ENCODE measurements at places on chromosomes 12 and 14.

DNA sequence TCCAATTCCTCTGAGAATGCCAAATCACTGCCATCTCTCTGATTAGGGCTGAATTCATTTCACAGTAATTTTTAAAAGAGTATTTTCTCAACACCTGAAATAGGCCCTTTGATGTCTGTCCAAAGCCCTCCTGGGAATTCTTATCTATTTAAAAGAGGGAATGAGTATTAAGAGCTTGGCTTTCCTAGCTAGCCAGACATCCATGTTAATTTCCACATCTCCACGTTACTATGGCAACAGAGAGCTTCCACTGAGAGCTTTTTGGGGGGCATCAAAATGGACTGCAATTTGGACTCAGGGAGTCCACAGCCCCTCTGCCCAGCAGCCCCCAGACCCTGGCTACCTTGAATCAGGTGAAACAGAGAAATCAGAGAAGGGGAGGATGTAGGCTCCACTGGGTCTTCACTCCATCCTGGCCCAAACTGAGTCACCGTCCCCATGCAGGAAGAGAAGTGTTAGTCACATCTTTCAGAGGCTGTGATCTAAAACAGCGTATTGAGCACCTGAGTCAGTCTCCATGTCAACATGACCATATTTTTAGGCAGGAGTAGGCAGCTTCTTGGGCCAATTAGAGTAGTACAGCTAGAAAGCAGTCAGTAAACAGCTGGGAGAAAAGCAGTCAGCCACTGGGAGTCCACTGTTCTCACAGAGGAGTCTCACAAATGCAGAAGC lies 7.0 kb upstream of the FICD start:
- no peak for DNase-seq

DNA sequence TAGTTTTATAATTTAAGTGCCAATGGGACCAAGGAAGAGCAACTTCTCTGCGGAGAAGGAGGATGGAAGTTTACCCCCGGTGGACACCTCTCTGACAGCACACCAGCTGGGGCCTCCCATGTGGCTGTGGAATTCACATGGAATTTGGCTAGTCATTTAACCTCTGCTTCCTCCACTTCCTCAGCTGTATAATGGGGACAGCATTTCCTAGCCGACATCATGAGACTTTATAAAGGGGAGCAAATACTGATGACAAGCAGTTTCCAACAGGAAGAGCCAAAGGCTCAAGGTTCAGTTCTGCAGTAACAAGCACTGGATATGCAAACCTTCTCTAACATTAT lies 7.5 kb downstream of the DUSP6 start:
- DNase-seq = no peak

GRCh38 chr14:71238835-71239234 lies 331.6 kb downstream of the PCNX1 start:
- DNase-seq = no peak

DNA sequence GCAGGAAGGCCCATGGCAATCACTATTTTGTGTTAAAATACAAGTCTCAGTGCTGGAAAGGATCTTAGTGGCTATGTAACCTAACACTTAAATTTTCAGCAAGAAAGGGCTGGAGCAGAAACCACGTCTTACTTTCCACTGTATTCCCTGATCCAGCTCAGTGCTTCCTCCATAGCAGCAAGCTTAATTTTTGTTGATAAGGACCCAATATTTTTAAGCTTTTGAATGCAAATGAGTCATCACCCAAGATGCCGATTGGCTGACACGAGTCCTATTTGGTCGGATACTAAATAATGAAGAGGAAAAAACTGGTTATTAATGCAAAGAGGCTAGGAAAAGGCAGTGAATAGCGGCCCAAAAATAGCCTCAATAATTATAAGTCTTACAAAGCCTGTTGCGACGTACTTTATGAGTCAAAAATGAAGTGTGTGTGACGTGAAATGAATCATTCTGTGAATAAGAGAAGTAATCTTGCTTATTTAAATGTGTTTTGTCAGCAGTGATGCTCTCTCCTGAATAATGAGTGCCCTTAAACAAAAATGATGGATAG lies 46.9 kb upstream of the IGF1 start:
- peak; percentile 57 for DNase-seq

DNA sequence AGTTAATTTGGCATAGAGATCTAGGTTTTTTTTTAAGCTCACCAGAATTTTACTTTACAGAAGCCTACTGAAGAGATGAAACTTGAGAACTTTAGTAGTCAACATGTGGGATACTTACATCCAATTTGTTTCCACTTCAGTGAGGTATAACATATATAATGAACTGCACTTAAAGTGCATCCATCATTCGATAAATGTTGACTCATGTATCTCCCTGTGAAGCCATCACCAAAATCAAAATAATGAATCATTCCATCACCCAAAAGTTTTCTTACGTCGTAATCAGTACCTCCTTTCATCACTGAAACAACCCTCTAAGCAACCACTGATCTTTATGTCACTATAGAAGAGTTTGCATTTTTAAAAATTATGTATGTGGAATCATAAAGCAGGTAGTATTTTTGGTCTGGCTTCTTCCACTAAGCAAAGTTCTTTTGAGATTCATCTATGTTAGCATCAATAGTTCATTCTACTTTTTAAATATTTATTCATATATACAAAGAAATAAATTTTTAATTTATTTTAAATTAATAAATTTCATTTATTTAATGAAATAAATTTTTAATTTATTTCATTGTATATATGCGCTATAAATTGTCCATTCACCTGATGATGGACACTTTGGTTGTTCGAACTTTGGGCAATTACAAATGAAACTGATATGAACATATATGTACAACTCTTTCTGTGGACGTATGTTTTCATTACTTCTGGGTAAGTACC lies 2.0 kb upstream of the CPNE8 start:
- no peak for DNase-seq

- no peak for DNase-seq
Measured at GRCh38 chr14:101502761-101503392, 58.4 kb upstream of the DIO3 start.

- DNase-seq = no peak
Measured at GRCh38 chr12:6547566-6547965, 8.3 kb downstream of the IFFO1 start.

- DNase-seq = no peak
Measured at GRCh38 chr14:60945984-60946383, 34.9 kb downstream of the TRMT5 start.

- DNase-seq = no peak
Measured at GRCh38 chr12:78534311-78534710, 330.3 kb upstream of the SYT1 start.

GRCh38 chr14:63759456-63759855 lies 31.6 kb upstream of the SGPP1 start:
- peak; percentile 40 for DNase-seq

DNA sequence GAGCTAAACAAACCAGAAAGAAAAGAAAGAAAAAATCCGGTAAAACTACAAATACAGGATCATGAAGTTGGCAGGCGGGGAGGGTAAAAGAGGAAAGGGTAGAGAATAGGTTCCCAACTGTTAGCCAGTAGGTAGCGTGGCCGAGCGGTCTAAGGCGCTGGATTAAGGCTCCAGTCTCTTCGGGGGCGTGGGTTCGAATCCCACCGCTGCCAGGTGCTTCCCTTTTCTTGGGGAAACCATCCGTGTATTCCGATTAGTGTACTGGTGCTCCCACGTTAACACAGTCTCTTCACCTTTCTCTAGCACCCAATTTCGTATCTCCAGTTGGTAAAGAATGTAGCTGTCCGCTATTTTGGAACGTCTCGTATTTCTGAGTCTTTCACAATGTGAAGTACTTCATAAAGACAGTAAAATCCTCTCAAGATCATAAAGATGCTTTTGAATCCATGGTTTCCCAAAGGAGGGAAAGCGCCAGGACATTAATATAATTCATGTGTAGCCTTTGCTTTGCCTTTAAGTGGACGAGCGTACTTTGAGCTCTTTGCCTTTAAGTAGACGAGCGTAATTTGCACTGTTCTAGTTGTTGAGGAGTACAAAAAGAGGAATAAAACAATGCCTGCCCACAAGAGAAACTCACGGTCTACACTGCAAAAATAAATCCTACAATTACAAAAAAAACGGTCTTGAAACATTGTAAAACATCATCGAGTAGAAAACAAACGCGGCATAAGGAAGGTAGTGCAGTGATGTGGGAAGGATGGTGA lies 19.0 kb upstream of the RNASE12 start:
- peak; percentile 80 for DNase-seq

- DNase-seq = no peak
Measured at GRCh38 chr14:37131205-37131604, 41.2 kb downstream of the SLC25A21 start.

DNA sequence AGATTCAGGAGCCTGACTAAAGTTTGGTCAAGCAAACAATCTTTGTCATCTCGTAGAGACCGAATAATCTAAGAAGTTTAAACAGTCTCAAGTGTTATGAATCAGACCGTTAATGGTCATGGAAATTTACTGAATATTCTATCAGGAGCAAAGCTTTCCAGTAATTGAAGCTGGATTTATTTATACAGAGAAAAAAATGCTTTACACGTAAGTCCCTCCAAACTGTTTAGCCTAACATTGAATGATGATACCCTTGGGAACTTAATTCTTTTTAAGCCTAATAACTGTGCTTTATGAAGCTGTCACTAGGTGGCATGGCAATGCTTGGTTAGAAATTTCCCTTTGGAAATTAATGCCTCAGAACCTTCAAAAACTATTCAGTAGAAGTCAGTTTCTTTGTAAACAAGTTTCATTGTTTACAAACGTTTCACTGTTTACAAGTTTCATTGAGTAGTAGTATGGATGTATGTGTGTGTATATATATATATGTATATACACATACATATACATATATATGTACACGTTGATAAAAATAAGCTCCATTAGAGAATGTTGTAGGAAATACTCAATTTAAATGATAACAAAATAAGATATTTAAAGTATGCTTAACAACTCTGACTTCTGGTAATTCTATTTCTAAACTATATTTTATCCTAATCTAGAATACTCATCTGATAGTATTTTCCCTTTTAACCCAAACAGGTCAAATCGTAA lies 32.1 kb downstream of the DEPDC4 start:
- peak; percentile 65 for DNase-seq

GRCh38 chr12:113241191-113242025 lies 20.1 kb downstream of the TPCN1 start:
- DNase-seq = peak; percentile 98

Data from AG10803 (cell line).